Small intestine (tissue), 16 donors: ENCODE measurements at places on chromosomes 11 and 22. TPM values are rescaled to one million over a fixed set of nuclear protein-coding genes. Genes with fewer than 3 reads are reported as not detected.

DNA sequence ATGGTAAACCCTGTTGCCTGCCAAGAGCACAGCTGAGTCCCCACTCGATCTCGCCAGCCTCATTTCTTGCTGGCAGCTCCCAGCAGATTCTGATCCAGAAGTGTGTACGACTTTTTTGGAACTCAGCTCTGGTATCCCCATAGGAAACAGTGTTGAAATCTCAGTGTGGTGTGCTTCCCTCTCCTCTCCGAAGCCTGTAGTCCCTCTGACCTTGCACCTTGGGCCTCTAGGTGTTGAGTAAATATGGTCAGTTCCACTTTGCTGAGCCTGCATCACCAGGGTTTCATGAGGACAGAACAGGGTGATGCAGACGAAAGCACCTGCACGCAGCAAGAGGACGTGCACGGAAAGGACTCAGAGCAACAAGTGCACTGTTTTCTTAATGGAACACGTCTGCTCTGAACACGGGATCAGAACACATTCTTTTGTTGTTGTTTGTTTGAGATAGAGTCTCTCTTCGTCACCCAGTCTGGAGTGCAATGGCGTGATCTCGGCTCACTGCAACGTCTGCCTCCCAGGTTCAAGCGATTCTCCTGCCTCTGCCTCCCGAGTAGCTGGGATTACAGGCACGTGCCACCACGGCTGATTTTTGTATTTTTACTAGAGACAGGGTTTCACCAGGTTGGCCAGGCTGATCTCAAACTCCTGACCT is 3.8 kb upstream of the CPT1A start:
- no peak for DNase-seq
- no peak overlapping the region for H3K4me3 ChIP-seq
- no peaks in the 10 kb centered on the region for H3K27me3 ChIP-seq

- peaks cover 13% of the 10 kb centered on the region for H3K4me1 ChIP-seq
- no peak overlapping the region for H3K4me3 ChIP-seq
- no peak for DNase-seq
- no peak overlapping the region for H3K27ac ChIP-seq
These were observed 1.6 kb downstream of the DEAF1 start for GRCh38 chr11:693415-693831.

DNA sequence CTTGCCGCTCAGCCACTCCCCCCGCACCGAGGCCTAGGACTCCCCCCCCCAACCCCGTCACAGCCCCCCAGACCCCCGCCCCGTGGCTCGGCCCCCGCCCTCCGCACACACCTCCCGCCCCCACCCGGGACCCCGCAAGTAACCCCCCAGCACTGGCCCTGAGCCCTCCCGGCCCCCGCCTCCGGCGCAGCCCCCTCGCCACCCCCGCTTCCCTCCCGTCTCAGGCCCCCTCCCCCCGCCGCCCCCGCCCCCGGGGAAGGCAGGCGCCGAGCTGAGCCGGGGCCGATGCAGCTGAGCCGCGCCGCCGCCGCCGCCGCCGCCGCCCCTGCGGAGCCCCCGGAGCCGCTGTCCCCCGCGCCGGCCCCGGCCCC is 1.5 kb downstream of the SHANK3 start:
- no peak overlapping the region for H3K27ac ChIP-seq
- H3K36me3 ChIP-seq = peaks cover 2% of the 10 kb centered on the region
- H3K4me3 ChIP-seq = no peak overlapping the region

- H3K4me1 ChIP-seq = no peaks in the 10 kb centered on the region
- H3K4me3 ChIP-seq = no peak overlapping the region
- H3K27ac ChIP-seq = no peak overlapping the region
- no peak for DNase-seq
- no peaks in the 10 kb centered on the region for H3K27me3 ChIP-seq
- H3K36me3 ChIP-seq = no peaks in the 10 kb centered on the region
These were observed 655.5 kb downstream of the KCNA4 start for GRCh38 chr11:29361369-29361768.

DNA sequence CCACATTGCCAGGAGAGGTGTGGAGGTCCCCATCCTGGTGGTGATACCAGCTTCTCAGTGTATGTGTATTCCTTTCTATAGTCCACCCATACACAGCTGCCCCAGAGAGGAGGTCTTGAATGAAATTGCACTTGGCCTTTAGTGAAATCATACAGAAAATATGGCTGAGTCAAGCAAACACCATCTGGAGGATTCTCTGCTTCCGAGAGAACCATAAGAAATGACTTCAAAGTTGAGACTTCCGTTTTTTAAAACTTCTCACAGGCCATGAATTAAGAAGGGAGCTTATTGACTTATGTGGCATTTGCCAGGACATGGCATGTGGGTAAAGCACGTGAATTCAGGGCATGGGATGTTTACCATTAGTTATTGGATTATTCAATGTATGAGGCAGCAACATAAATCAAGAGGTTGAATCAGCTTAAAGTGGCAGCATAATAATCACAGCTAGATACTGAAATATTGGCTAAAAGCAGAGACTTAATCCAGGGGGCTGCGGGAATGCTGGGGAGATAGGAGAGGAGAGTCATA is 119.1 kb upstream of the MTNR1B start:
- H3K27ac ChIP-seq = no peak overlapping the region
- no peak overlapping the region for H3K4me3 ChIP-seq
- H3K4me1 ChIP-seq = no peaks in the 10 kb centered on the region
- no peaks in the 10 kb centered on the region for H3K36me3 ChIP-seq
- DNase-seq = no peak

GRCh38 chr11:69950621-69951020 is 127.5 kb upstream of the ANO1 start:
- H3K36me3 ChIP-seq = no peaks in the 10 kb centered on the region
- H3K4me3 ChIP-seq = no peak overlapping the region
- peaks cover 3% of the 10 kb centered on the region for H3K4me1 ChIP-seq

DNA sequence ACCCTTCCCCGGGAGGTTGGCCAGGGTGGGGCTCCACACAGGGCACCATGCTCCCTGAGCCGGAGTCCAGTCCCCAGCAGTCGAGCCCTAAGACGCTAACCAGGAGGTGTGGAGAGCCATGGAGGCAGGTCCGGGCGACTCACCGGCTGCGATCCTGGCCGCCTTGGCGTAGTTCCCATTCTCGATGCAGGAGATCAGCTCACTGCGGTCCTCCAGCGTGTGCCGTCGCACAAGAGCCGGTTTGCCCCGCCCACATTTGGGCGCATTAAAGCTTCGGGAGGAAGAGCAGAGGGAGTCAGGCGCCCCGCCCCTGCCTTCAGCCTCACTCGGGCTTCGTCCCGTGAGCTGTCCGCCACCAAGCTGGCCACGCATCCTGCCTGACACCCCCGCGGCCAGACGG is 50.8 kb downstream of the BRD1 start:
- no peaks in the 10 kb centered on the region for H3K27me3 ChIP-seq
- H3K27ac ChIP-seq = no peak overlapping the region
- H3K4me1 ChIP-seq = no peaks in the 10 kb centered on the region
- no peak overlapping the region for H3K4me3 ChIP-seq

- H3K36me3 ChIP-seq = no peaks in the 10 kb centered on the region
- no peak overlapping the region for H3K4me3 ChIP-seq
- DNase-seq = no peak
- no peaks in the 10 kb centered on the region for H3K4me1 ChIP-seq
- H3K27me3 ChIP-seq = no peaks in the 10 kb centered on the region
- H3K27ac ChIP-seq = no peak overlapping the region
These were observed 1102.6 kb downstream of the DLG2 start for GRCh38 chr11:84524422-84525051.

GRCh38 chr11:92251980-92252379 is 27.4 kb downstream of the FAT3 start:
- no peaks in the 10 kb centered on the region for H3K27me3 ChIP-seq
- no peaks in the 10 kb centered on the region for H3K4me1 ChIP-seq
- no peaks in the 10 kb centered on the region for H3K36me3 ChIP-seq
- DNase-seq = no peak
- no peak overlapping the region for H3K27ac ChIP-seq

- H3K4me1 ChIP-seq = peaks cover 22% of the 10 kb centered on the region
- no peak overlapping the region for H3K4me3 ChIP-seq
- no peaks in the 10 kb centered on the region for H3K36me3 ChIP-seq
- no peaks in the 10 kb centered on the region for H3K27me3 ChIP-seq
These were observed 5.7 kb downstream of the UPK3A start for GRCh38 chr22:45290410-45290936.

- H3K27me3 ChIP-seq = no peaks in the 10 kb centered on the region
- no peak overlapping the region for H3K27ac ChIP-seq
- no peaks in the 10 kb centered on the region for H3K36me3 ChIP-seq
- no peaks in the 10 kb centered on the region for H3K4me1 ChIP-seq
These were observed 54.4 kb upstream of the DRD2 start for GRCh38 chr11:113529606-113530005.

DNA sequence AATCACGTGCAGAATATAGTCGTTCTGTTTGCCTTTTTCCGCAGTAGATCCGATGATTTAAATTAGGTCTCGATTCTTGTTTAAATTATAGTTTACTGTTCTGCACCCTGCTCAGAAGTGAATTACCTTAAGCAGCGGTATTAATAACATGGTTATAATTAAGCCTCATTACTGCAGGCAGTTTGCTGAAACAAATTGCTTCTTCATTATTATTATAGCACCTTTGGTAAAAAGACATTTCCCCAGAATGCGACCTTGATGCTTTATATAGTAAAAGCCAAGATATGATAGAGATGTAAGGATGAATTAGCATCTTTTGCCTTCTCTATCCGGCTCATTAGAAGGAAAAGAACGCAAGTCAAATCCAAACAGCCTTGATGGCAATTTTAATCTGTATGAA is 625.2 kb upstream of the CADM1 start:
- H3K27ac ChIP-seq = no peak overlapping the region
- no peak overlapping the region for H3K4me3 ChIP-seq
- H3K4me1 ChIP-seq = peaks cover 10% of the 10 kb centered on the region

The BAIAP2L2 gene
- 484 TPM for polyA plus RNA-seq

DNA sequence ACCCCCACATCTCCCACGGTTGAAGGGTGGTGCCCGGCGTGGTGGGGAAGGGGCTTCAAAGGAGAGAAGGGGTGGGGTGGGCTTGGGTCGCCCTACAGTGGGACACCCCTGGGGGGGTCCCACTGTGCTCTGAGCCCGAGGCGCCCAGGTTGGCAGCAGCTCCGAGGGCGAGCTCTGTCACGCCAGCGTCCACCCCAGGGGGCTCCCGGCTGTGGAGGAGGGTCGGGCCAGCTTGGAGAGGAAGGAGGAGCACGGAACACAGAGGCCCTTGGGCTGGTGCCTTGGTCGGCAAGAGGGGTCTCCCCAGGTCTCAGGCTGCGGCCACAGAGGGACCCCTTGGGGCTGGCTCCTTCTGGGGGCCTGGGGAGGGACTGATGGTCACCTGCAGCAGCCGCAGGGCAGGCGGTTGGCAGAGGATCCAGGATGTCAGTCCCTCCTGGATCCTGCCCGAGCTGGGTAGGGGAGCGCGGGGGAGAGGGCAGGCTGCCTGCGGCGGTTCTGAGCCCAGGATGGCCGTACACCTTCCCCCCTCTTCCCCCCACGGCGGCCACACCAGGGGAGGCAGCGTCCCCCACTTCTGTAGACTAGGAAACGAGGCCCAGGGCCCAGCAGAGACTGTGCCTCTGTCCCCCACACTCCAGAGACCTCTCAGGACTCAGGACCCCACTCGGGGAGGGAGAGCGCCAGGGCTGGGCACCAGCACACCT is 788 bp downstream of the MUC6 start:
- H3K36me3 ChIP-seq = no peaks in the 10 kb centered on the region
- no peak overlapping the region for H3K27ac ChIP-seq
- no peak for DNase-seq
- no peaks in the 10 kb centered on the region for H3K4me1 ChIP-seq
- H3K27me3 ChIP-seq = no peaks in the 10 kb centered on the region
- no peak overlapping the region for H3K4me3 ChIP-seq

- no peak for DNase-seq
- H3K27ac ChIP-seq = peak overlapping the region; percentile 85
- no peaks in the 10 kb centered on the region for H3K36me3 ChIP-seq
- H3K27me3 ChIP-seq = no peaks in the 10 kb centered on the region
- H3K4me1 ChIP-seq = peaks cover 11% of the 10 kb centered on the region
These were observed 547 bp downstream of the UVRAG start for GRCh38 chr11:75815345-75816168.

DNA sequence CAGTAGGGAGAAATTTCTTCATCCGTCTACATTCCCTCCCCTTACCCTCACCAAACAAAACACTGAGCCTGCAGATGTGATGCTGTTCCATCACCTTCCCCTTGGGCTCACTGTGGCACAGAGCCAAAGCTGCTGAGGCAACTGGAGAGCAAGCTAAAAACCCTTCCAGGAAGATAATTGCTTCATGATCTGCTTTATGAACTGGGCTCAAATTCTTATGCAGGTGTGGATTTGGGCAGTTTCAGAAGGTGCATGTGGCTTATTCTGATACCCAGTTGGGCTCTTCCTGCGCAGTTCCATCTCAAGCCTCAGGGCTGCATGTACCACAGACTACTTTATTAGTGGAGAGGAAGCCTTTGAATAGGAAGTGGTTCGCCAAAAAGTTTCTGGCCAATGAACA is 58.3 kb downstream of the AAMDC start:
- H3K27ac ChIP-seq = no peak overlapping the region
- H3K27me3 ChIP-seq = no peaks in the 10 kb centered on the region
- H3K4me1 ChIP-seq = no peaks in the 10 kb centered on the region
- H3K36me3 ChIP-seq = peaks cover 18% of the 10 kb centered on the region
- DNase-seq = peak; percentile 10
- no peak overlapping the region for H3K4me3 ChIP-seq

The CDC42BPG gene
- polyA plus RNA-seq = 8.3 TPM

DNA sequence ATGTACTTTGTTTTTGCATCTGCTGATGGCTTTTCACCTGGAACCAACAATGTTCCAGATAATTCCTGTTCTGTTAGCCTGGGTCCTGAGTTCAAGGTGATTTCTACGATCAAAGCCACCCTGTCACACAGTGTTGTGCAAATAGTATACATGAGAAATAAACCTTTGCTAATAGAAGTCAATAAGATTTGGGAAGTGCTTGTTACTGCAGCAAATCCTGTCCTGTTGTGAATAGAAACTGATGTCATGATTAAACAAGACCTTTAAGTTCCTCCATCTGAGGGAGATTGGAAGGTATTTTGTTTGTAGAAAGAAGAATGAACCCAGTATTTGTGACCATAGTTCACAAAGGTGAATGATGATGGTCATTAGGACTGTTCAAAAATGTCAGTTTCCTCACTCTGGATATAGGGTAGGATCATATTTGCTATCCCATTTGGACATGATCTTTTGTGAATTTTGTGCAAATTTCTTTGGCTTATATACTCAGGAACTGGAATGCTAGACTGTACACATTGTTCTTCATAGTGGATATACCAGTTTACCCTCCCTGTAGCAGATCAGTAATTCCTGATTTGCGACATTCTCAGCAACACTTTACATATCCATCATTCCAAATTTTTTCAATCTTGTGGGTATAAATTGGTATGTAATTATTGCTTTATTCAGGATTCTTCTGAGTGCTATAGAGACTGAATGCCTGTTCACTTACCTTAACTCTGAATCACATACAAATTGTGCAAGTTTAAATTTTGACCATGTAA is 428.5 kb downstream of the METTL15 start:
- no peaks in the 10 kb centered on the region for H3K4me1 ChIP-seq
- no peaks in the 10 kb centered on the region for H3K27me3 ChIP-seq
- no peaks in the 10 kb centered on the region for H3K36me3 ChIP-seq
- H3K4me3 ChIP-seq = no peak overlapping the region
- H3K27ac ChIP-seq = no peak overlapping the region
- no peak for DNase-seq

GRCh38 chr11:83721263-83721662 is 435.1 kb upstream of the CCDC90B start:
- no peak overlapping the region for H3K27ac ChIP-seq
- no peaks in the 10 kb centered on the region for H3K27me3 ChIP-seq
- no peaks in the 10 kb centered on the region for H3K36me3 ChIP-seq
- H3K4me3 ChIP-seq = no peak overlapping the region
- peaks cover 12% of the 10 kb centered on the region for H3K4me1 ChIP-seq
- no peak for DNase-seq
